NCI-H1417 treated with DMSO at 0.1 percent for 48 hours (cell line): ENCODE measurements at places on chromosomes 2 and 18.
A peak's percentile ranks its signal among the peaks of the same experiment; 100 is the strongest.

DNA sequence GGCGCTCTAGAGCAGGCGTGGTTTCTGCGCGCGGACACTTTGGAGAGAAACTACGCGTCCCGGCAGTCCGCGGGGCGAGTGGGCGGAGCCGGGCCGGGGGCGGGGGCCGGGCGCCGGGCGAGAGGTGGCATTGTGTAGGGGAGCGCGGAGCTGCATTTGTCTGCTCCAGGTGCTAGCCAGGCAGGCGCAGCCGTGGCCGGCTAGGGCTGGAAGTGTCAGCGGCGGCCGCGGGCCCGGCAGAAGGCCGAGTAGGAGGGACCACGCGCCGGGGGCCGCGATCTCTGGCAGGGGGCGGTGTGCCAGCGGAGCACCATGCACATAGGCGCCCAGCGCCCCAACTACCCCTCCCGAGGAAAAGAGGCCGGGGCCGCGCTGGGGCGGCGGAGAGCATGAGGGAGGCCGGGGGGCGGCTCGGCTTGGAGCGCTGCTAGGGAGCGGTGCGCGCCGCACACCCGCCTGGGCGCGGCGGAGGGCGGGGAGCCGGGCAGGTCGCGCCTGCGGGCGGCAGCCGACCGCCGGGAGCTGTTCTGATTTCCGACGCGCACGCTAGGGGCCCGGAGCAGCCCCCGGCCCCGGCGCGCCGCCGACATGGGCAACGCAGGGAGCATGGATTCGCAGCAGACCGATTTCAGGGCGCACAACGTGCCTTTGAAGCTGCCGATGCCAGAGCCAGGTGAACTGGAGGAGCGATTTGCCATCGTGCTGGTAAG is at the start of gene FMNL2:
Gene FMNL2 (plus strand): TSS at position 159 of the 710 bp plus-strand sequence.
- no peak for DNase-seq

- DNase-seq, result no peak
Measured at GRCh38 chr18:28511413-28511821, 334.5 kb upstream of the CDH2 start.

- peak; percentile 27 for DNase-seq
Measured at GRCh38 chr2:151860613-151861146, 32.5 kb upstream of the ARL5A start.

DNA sequence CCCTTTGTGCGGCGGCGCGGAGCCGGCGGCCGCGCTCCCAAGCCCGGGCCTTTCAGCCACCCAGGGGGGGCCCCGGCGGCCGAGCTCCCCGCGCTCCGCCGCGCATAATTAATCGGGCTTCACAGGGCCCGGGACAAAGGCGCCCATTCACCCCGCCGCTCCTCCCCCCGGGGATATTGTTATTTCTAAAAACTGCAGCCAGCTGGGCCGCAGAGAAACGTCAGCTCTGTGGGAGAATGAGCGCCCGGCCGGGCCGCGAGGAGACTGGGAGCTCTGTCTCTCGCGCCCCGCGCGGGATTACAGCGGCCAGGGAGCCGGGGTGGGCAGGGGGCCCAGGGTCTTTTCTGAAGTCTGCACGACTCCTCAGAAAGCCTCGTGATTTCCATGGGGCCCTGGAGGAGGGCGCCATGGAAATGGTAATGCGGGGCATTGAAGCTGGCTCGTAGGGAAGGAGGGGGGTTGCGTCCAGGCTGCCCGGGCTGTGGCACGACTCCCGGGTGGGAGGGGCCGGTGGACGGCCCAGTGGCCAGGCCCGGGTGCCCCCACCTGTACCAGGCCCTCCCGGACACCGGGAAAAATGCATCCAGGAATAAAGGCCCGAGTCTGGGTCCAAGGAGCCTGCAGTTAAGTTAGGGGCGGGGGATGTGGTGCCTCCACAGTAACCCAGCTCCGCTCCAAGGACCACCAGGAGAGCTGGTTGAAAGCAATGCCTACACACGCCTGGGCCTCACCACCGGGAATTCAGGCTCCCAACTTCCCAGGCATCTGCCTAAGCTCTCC is 125.3 kb downstream of the ZFP36L2 start:
- no peak for DNase-seq

- no peak for DNase-seq
Measured at GRCh38 chr2:37895140-37895539, 29.9 kb upstream of the RMDN2 start.

GRCh38 chr2:118309946-118310680 is 221.8 kb downstream of the INSIG2 start:
- no peak for DNase-seq

DNA sequence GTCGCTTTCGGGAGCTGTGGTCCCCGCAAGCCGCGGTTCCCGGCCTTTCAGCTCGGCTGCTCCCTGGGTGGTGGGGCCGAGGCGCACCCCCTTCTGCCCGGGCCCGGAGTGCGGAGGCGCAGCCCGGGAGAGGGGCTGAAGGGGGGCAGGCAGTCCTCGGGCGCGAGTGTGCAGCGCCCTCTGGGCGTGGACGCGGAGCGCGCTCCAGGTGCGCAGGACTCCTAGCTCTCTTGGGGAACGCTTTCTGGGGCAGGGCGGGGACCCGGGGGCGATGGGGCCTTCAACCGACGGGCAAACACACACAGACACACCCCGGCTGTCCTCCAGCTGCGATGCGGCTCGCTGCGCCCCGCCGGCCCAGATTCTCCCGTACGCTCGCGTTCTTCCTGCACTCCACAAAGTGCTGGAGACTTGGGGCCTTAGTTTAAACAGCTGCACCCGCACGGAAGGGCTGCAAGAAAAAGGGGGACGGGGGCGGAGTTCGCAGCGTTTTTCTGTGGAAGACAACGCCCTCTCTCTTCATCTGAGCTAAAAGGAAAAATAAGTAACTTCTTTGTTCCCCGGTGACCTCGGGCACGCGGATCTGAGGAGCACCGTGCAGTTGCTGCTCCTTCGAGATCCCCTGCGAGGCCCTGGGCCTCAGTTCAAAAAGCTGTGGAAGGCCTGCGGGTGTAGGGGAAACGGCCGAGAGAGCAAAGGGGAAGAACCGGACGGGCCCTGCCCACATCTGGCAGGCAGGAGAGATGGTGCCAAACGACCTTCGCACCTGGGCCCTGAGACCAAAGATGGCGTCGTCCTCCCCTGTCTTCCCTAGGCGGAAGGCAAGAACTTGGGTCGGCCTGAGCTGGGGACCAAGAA is 593 bp upstream of the SDC1 start:
- DNase-seq, result no peak

- no peak for DNase-seq
Measured at GRCh38 chr2:111032721-111033429, 87.8 kb upstream of the BCL2L11 start.

DNA sequence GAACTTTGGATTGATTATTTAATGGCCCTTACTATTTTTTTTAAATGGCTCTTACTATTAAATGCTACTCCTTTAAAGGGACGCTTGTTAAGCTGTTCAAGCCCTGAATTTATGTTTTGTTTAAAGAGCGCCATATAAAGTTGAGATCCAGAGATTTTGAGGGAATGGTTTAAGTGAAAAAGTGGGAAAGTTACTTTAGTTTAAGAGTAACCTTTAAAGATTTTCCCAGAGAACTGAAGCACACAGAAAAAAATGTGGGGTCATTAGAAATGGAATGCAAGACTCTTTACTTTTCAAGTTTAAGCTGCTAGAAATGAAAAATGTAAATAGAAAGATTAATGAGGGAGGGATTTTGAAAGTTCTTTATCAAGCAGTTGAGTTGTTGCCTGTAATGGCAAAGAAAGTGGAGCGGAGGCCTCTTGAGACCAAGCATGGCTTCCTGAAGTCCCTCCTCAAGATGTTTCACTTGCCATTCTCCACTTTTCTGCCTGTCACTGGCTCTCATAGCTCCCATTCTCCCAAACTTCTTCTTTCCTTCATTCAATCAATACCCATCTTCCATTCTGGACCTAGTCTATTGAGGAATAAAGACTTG is 93.2 kb downstream of the KCNS3 start:
- DNase-seq, result no peak

DNA sequence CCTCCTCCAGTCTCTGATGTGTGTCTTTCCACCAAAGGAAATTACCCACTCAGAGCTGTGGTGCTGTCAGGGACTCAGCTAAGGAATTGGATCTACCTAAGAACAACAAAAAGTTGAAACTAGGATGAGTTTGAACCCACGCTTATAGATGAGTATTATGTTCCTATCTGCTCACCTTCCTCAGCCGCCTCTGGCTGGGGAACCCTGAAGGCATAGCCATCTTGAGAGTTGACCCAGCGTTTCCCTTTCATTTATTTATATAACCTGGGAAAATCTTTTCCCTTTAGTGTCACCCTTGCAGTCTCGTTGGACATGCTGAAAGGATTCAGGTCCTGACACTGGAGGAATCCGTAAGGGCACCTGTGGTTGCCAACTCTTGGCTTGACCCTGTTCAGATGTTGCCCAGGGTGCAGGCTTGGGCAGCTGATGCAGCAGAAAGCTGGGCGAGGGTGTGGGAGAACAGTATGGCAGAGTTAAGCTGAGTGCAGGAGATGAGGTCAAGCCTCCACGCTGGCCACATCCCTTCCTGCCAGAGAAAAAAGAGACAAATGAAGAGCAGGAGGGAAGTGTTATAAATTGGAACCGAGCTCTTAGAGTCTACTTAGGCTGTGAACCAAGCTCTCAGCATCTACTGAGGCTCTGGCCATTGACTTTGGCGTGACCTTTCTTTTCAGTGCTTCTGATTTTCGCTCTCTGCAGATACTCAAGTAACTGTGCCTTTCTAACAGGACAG is 1.9 kb downstream of the CDH20 start:
- no peak for DNase-seq
